ENCODE measurements at places on chromosomes 5 and 9.

DNA sequence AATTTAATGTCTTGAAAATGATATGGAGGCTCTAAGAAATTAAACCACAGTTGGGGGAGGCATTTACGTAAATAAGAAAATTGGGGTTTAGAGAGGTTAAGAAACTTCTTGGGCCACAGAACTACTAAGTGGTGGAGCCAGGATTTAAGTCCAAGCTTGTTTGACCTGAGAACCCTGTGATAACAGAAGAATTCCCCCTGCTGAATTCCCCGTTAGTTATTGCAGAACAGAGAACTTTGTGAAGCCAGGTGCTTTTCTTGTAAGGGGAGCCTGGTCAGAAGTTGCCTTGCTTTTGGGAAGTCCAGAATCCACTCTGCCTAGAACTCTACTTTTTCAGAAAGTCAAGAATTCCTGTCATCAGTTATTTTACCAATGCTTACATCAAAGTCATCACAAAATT, 309.3 kb upstream of the SEMA6A start:
- no peak for DNase-seq

- DNase-seq = no peak
Measured at GRCh38 chr5:6780802-6781391, 67.7 kb downstream of the TENT4A start.

DNA sequence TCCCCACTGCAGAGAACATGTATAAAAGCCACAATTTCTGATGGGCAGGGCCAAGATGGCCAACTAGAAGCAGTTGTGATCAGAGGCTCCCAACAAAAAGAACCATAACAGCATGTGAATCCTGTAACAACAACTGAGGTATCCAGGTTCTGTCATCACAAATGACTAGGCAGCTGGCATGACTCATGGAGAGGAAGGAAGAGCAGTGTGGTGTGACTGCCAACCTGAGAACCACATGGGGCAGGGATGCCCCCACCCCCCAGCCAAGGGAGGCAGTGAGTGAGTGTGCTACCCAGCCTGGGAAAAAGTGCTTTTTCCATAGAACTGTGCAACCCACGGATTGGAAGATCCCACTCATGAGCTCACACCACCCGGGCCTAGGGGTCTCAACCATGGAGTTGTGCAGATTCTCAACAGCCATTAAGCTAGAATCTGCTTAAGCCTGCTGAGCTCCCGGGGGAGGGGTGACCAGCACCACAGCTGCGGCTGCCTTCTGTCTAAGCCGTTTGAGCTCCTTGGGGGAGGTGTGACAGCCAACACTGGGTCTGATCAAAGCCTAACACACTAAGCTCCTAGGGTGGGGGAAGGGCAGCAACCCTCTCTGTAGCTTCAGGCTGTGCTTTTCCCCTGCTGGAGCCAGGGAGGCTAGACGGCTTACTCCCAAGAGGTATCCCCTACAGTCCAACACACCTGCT, 80.1 kb upstream of the DMAC1 start:
- no peak for DNase-seq

DNA sequence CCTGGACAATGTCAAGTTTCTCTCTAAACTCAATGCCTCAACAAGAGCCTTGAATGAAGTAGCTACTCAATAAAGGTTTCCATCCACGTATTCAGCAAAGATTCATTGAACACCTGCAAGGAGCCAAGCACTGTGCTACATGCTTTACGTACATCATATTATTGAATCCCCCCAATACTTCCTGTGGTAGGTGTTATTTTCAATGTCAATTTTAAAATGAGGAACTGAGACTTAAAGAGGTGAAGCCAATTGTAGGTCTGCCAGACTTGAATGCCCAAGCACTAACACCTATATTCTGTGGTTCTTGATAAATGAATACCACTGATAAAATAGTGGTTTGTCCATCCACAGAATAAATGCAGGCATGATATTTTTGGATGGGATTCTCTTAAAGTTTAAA, 162.3 kb downstream of the DRD1 start:
- no peak for DNase-seq

GRCh38 chr5:16897284-16897704, 38.8 kb downstream of the MYO10 start:
- DNase-seq = no peak

DNA sequence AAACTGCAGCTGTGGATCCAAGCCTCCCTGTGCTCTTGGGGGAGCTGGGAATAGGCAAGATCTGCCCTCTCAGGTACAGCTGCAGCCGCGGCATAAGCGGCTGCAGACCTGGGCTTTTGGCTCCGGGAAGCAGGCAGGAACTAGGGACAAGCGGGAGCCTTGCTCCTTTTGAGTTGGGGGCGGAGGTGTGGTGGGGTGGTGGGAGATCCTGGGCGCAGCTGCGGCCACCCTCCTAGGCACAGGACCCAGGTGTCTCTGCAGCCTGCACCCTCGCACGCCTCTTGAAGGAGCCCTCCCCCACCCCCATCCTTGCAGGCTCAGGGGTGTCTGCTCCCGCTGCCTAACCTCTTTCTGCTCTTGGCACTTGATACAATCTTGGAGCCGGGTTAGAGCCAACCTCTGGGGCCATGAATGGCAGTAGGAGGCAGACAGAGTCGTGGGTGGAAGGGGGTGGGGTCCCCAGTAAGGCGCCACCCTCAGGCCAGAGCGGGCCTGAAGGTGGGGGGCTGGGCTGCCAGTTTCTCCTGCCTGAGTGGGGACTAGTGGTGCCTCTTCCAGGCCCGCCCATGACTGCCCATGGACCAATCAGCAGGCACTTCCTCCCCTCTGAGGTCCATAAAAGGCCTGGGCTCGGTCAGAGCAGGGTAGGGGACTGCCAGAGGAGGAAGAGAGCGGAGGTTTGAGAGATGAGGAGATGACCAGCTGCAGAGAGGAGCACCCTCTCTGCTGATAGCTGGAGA, 267.6 kb upstream of the TNC start:
- no peak for DNase-seq

- DNase-seq = no peak
Measured at GRCh38 chr9:89993678-89994630, 389.1 kb downstream of the GADD45G start.

DNA sequence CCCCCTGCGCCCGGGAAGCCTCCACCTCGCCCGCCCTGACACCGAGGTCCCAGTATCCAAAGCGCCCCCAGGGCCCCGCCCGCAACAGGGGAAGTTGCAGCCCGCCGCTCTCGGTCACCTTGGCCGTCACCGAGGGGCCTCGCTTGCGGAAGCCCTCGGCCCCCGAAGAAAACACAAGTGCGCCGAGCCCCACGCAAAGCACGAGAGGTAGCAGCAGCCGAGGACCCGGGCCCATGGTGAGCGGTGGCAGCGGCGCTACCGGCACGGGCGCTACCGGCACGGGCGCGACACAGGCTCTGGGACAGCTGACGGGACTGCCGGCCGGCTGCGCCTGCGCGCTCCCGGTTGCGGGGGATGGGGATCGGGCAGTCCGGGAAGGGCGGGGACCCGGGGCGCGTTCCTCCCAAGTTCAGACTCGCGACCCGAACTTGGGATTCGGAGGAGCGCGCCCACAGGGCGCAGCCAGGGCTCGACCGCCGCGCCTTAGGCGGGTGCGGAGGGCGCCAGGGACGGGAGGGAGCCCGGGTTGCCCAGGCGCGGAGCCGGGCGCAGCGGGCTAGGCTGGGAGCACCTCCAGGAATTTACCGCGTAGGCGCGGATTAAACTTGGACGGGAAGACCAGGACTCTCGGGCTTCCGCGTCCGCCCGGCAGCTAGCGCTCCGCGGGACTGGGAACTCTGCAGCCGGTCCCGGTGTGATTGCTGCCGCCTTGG, at the start of gene PPIC:
PPIC (minus strand) TSS at position 335 of the 713 bp plus-strand sequence; CDS start at position 235, 100 bp downstream.
- DNase-seq = peak; percentile 91

- DNase-seq = peak; percentile 28
Measured at GRCh38 chr5:112616812-112617547, 120.7 kb upstream of the APC start.

- DNase-seq = peak; percentile 98
Measured at GRCh38 chr5:110335361-110336066, 391.0 kb downstream of the TMEM232 start.

- DNase-seq = peak; percentile 97
Measured at GRCh38 chr9:12923468-12924009, 148.7 kb downstream of the LURAP1L start.

DNA sequence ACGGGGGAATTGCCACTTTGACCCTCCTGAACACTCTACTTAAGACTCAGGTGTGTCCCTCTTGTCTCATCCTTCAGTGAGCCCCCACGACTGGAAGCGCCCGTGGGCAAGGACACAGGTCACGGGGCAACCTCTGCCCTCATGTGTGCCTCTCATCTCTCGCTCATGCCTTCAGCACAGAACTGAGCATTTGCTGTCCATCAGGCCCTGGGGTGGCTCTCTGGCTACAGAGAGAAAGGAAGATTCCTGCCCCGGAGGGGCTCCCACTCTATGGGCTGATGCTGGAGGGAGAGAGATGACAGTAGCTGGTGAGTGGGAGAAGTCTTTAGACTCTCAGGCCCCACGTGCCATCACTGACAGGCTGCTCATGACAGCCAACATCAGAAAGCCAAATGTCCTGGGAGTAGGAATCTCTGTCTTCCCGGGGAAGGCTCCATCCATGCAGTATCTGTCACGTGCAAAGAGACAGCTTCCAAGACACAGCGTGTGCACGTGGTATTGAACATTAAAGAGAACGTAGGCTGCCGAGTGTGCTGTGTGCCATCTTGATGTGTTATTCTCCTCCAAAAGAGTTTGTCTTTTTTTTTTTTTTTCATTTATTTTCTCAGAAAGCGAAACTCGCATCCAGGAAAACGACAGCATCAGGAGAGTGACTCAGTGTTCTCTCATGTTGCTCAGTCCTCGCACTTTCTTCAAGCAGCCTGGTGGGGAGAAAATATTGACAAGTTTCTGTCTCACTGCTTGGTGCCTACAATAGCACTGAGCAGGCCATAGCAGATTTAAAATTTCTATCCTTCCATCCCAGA, 190.5 kb downstream of the GAS1 start:
- DNase-seq = no peak

- DNase-seq = no peak
Measured at GRCh38 chr9:92714787-92715487, 45.0 kb upstream of the IPPK start.

- no peak for DNase-seq
Measured at GRCh38 chr9:99253134-99253533, 31.1 kb downstream of the SEC61B start.

DNA sequence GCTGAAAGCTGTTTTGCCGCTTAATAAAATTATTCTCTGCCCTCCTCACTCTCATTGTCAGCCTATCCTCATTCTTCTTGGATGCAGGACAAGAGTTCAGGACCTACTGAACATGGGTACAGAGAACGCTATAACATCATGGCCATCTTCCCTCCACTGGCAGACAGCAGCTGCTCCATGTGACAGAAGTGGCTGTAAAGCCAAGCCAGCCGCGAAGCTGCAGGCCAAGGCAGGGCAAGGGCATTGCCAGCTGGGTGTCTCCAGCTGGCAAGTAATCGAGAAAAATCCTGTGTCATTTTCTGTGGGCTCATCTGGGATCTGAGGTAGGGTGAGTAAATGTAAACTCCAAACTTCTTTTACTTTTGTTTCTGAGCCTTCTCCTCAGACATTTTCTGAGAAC, 84.8 kb downstream of the SLC25A46 start:
- DNase-seq = no peak

GRCh38 chr5:54087436-54087835, 222.9 kb downstream of the ARL15 start:
- DNase-seq = peak; percentile 70

GRCh38 chr5:154893381-154893780, 35.0 kb downstream of the CNOT8 start:
- no peak for DNase-seq

- peak; percentile 93 for DNase-seq
Measured at GRCh38 chr9:35945341-35946018, 12.5 kb downstream of the OR2S2 start.

GRCh38 chr5:141077826-141078225, 16.6 kb upstream of the PCDHB2 start:
- no peak for DNase-seq

GRCh38 chr9:26687421-26687820, 205.2 kb downstream of the CAAP1 start:
- DNase-seq = no peak

DNA sequence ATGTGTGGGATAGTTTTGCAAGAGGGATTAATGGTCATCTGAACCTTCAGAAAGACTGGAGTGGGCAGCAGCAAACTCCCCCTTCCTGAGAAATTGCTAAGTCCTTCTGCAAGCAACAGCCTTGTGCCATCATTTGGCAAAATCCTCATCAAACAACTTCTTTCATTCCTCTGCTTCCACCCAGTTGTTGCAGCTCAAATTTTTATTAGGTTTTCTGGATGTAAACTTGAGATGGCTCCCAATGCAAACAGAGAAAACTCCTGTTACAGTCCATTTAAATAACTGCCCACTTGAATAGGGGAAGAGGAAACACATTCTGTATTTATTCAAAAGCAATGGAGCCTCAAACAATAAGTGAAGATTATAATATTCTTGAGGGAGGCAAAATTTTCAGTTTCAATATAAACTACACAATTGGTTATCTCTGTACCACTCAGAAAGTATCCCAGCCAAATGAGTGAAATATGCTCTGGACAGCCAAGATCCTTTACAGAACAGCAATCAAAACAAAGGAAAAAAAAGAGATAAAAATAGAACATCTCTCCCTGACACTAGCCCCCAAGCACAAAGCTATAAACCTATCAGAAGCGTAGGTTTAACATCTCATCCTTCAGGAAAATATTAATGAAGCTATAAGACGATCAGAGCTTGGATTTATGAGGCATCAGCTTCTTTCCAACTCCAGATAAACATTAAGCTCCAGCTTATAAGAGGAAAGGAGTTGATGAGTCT, 17.3 kb upstream of the DAP start:
- DNase-seq = no peak

DNA sequence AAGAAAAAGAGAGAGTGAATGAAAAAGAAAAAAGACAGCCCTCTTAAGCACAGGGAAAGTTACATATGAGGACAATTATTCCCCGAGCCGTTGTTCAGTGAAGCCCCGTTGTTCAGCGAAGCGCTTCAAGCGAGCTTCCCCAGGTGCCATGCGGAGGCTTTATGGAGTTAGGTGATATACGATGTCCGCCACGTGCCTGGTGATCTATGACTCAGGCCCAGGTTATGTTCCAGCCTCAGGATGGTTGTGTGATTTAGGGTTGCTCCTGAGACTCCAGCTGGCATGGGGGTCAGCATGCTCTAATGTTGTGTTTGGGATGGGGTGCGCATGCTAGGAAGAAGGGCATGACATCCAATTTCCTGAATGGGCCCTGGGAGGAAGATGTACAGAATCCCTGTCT, 365.6 kb downstream of the CDK5RAP2 start:
- no peak for DNase-seq

DNA sequence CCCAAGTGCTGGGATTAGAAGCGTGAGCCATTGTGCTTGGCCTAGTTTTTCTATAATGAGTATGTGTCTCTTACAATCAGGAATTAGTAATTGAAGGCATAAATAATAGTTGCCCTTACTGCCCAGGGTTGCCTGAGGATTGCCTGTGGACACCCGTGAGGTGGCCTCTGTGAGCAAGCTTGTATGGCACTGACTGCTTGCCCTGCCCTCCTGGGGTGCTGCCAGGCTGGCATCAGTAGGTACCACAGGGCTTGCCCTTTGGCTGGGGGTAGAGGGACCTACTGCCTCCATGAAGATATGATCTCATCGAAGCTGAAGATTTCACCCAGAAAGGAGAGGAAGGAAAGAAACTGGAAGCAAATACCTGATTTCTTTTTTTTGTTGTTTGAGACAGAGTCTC, 23.8 kb upstream of the PHF19 start:
- DNase-seq = no peak

GRCh38 chr5:131416729-131417128, 152.9 kb downstream of the CDC42SE2 start:
- DNase-seq = no peak

Data from adipocyte (in vitro differentiated cells).